T-cell (primary cell): ENCODE measurements at places on chromosomes 1 and 21.
A peak's percentile ranks its signal among the peaks of the same experiment; 100 is the strongest.

GRCh38 chr21:32203877-32204480, 74.9 kb downstream of the MIS18A start:
- no peak overlapping the region for H3K27ac ChIP-seq
- peaks cover 3% of the 10 kb centered on the region for H3K27me3 ChIP-seq
- no peak overlapping the region for H3K4me3 ChIP-seq
- no peaks in the 10 kb centered on the region for H3K36me3 ChIP-seq
- no peak for DNase-seq
- H3K4me1 ChIP-seq: no peaks in the 10 kb centered on the region

- H3K27ac ChIP-seq: no peak overlapping the region
- H3K4me1 ChIP-seq: peaks cover 55% of the 10 kb centered on the region
- no peak for DNase-seq
- no peaks in the 10 kb centered on the region for H3K36me3 ChIP-seq
Measured at GRCh38 chr1:31961536-31961935, 23.4 kb upstream of the PTP4A2 start.

DNA sequence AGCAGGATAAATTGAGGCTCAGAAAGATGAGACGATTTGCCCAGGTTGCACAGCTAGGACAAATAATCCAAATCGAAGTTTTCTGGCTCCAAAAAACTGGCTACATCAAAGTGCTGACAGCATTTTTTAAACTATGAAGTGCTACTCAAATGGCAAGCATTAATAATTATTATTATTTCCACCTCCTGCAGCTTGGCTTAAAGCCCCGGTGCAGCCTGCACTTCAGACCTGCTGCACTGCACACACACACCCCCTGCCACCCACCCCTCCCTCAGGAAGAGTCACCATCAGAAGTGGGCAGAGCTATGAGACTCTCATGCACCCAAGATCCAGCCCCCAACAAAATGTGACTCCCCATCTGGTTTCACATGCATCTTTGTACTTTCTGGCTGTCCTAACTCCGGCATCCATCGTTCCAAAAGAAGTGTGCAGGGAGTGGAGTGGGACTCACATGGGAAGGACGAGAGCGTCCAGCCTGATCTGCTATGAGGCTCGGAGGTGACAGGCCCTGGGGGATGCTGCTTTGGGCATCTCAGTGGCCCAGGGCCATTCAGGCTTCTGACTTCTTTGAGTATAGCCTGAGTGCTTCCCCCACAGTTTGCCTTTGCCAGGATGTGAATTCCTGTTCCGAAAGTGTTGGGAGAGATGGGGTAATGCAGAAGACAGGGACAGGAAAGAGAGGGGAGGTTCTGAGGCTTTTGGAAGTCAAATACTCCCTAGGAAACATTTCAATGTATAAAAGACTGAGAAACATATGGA, 65.0 kb upstream of the FAM20B start:
- H3K27me3 ChIP-seq: peaks cover 5% of the 10 kb centered on the region
- no peak overlapping the region for H3K4me3 ChIP-seq
- H3K36me3 ChIP-seq: no peaks in the 10 kb centered on the region
- no peaks in the 10 kb centered on the region for H3K4me1 ChIP-seq
- no peak for DNase-seq
- H3K27ac ChIP-seq: no peak overlapping the region

DNA sequence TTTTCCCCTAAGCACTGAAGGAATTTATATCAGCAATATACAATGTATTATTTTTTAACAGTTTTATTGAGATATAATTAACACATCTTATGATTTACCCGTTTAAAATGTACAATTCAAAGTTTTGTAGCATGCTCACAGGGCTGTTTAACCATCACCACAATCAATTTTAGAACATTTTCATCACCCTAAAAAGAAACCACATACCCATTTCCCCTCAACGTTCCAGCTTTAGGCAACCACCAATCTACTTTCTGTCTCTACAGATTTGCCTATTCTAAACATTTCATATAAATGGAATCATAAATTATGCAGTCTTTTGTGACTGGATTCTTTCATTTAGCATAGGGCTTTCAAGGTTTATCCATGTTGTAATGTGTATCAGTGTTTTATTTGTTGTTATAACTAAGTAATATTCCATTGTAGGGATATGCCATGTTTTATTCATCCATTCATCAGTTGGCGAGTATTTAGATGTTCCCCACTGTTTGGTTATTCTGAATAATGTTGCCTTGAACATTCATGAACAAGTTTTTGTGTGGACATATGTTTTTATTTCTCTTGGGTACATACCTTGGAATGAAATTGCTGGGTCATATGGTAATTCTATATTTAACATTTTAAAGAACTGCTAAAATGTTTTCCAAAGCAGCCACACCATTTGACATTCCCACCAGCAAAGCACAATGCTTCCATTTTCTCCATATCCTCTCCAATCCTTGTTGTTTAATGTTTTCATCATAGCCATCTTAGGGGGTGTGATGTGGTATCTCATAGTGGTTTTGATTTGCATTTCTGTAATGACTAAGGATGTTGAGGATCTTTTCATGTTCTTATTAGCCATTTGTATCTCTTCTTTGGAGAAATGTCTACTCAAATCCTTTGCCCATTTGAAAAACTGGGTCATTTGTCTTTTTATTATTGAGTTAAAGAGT, 188.5 kb downstream of the TM2D1 start:
- H3K36me3 ChIP-seq: no peaks in the 10 kb centered on the region
- no peak overlapping the region for H3K4me3 ChIP-seq
- H3K4me1 ChIP-seq: no peaks in the 10 kb centered on the region
- no peak overlapping the region for H3K27ac ChIP-seq

DNA sequence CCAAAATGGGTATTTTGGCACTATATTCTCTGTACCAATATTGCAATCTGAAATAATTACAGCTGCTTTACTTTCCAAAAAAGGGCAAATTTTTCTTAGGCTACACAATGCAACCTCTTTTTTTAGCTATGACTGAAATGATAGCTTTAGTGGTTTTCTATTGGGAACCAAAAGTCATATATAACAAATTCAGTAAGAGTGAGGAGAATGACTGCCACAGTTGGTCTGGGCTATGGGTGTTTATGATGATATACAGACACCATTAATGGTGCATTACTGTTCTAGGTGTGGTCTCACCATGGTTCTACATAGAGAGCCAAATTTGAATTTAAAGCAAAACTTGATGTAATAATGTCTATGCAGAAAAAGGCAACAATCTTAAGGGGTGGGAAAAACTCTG, 72.3 kb upstream of the PTBP2 start:
- H3K36me3 ChIP-seq: no peaks in the 10 kb centered on the region
- H3K4me3 ChIP-seq: no peak overlapping the region

DNA sequence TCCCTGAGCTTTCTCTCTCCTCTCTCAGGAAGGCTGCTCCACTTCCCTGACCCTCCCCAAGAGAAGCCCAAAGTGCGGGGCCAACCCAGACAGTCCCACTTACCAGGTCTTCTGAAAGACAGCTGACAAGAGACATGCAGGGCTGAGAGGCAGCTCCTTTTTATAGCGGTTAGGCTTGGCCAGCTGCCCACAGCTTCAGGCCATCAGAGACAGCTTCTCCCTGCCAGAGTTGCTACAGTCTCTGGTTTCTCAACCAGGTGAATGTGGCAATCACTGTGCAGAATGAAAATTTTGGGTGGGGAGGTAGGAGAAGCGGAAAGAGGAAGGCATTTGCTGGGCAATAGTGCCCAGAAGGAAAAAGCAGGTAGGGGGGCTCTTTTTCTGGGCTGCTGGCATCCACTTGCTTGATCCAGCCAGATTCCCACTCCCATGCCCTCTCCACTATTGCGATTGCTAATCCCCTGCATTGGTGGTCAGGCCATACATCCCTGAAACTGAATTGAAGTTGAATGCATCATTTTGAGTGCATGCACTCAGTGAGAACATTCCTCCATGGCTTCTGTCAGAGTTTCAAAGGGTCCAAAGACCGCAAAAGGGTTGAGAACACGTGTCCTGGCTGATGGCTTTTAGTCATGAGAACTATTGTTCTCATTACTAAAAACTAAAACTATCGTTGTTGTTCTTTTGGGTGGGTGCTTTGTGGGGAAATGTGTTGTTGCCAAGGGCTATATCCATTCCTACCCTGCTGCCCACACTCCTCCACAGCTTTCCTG, at the start of gene S100A8:
Gene S100A8, minus strand, starts transcription at position 136 of the 773 bp plus-strand sequence. CDS start 538 bp downstream, outside the sequence.
- no peaks in the 10 kb centered on the region for H3K4me1 ChIP-seq
- H3K27me3 ChIP-seq: no peaks in the 10 kb centered on the region
- H3K27ac ChIP-seq: no peak within 1 kb of the TSS
- no peak for DNase-seq

DNA sequence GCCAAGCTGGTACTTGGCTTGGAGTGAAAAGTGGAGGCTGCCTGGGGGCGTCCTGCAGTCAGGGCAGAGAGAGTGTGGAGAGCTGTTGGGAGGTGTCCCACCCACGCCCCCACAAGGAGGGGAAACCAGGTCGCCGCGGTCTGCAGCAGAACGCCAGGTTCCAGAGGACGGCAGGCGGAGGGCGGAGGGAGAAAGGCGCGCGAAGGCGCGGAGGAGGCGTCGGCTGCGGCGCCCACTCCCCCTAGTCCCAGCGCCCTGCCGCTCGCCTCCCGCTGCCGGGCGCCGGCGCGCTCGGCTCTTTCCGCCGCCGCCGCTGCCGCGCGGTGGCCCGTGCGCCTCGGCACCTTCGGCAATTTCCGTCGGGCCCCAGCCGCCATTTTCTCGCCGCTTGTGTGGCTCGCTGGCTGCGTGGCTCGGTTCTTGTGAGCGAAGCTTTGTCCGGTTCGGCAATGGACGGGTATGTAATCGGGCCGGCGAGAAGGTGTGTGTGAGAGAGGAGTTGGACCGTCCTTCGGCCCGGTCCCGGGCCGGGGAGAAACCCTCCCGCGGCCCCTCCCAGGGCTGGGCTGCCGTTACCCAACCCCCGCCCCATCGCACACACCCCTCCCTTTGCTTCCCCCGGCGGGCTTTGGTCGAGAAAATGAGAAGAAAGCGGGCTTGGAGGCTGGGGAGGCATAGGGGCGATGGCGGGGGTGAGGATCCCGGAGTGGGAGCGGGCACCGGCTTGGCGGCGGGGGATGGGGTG, at the start of gene PTBP2:
Gene PTBP2, plus strand, starts transcription at position 369 of the 745 bp plus-strand sequence. Its CDS starts 81 bp downstream, at position 450.
- DNase-seq: peak; percentile 79
- no peaks in the 10 kb centered on the region for H3K27me3 ChIP-seq
- peaks cover 9% of the 10 kb centered on the region for H3K4me1 ChIP-seq
- peak within 1 kb of the TSS; percentile 91 for H3K4me3 ChIP-seq
- H3K27ac ChIP-seq: peak within 1 kb of the TSS; percentile 88

GRCh38 chr1:25549273-25550154, 6.1 kb downstream of the LDLRAP1 start:
- peak; percentile 59 for DNase-seq
- no peaks in the 10 kb centered on the region for H3K27me3 ChIP-seq
- peaks cover 11% of the 10 kb centered on the region for H3K36me3 ChIP-seq

DNA sequence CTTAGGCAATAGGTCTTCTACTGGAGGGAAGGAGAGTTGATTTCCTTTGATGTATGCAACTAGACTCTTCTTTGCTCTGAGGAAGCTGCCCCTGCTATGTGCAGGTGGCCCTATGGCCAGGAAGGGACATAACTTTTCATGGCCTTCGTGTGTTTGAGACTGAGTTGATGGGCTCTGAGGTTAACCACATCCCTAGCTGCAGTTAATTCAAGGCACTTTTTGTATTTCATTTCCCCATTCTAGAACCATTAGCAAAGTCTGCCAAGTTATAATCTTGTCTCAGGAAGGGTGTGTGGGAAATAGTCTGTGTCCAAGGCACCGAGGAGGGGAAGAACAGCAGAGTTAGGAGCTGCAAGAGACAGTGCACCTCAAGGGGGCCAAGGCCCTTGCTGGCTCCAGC, 2.5 kb downstream of the FCRL4 start:
- H3K36me3 ChIP-seq: no peaks in the 10 kb centered on the region
- no peak for DNase-seq
- peaks cover 8% of the 10 kb centered on the region for H3K27me3 ChIP-seq

- H3K27ac ChIP-seq: no peak overlapping the region
- no peaks in the 10 kb centered on the region for H3K4me1 ChIP-seq
- no peak overlapping the region for H3K4me3 ChIP-seq
Measured at GRCh38 chr1:169217636-169218035, 111.1 kb downstream of the ATP1B1 start.

- no peak overlapping the region for H3K4me3 ChIP-seq
- no peak for DNase-seq
- H3K27me3 ChIP-seq: peaks cover 74% of the 10 kb centered on the region
- no peak overlapping the region for H3K27ac ChIP-seq
Measured at GRCh38 chr1:903305-903704, 20.4 kb upstream of the SAMD11 start.

GRCh38 chr21:27423038-27423437, 456.1 kb upstream of the ADAMTS5 start:
- no peak overlapping the region for H3K27ac ChIP-seq
- no peak for DNase-seq
- H3K4me1 ChIP-seq: no peaks in the 10 kb centered on the region
- H3K4me3 ChIP-seq: no peak overlapping the region

DNA sequence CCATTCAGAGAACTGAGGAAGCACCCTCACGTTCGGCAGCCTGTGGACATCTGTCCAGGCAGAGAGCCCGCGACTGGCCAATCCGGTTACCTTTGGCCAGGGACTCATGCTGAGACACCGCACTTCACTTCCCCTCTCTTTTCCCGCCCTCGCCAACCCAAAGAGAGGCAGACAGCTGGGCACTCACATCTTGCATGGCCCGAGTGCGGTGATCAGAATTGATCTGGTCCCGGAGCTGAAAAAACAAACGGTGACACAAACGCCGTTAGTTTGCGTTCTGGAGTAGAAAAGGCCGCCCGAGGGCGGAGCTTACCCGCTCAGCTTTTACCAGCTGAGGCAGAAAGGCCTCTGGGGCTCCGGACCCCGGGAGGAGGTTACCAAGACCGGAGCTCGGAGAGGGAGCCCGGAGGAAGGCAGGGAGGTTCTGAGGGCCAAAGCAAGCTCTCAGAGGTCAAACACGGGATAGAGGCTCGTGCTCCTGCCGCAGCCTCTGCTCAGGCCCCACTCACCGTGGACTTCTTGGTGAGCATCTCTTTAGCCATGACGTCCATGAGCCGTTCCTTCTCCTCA, 376 bp downstream of the SF3A3 start:
- DNase-seq: peak; percentile 25
- peaks cover 2% of the 10 kb centered on the region for H3K4me1 ChIP-seq
- H3K27me3 ChIP-seq: no peaks in the 10 kb centered on the region
- peak overlapping the region; percentile 87 for H3K4me3 ChIP-seq
- H3K27ac ChIP-seq: peak overlapping the region; percentile 35
- H3K36me3 ChIP-seq: peaks cover 30% of the 10 kb centered on the region

DNA sequence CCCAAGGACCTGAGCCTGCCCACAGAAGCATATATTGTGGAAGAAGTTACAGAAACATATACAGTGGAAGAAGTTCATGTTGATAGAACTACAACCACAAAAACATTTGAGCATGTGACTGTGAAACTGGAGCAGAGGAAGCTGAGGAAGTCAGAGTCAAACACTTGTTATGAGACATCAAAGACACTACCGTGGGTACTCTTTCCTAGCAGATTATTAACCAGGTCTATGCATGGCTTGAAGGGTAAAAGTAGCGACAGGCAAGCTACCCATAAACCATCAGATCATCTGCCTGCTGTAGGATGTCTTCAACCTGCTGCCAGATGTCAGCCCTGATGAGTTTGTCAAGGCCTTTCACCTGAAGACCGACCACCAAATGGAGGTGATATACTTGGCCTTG, 35.8 kb downstream of the IVNS1ABP start:
- no peaks in the 10 kb centered on the region for H3K36me3 ChIP-seq
- DNase-seq: peak; percentile 40
- H3K27me3 ChIP-seq: no peaks in the 10 kb centered on the region
- H3K27ac ChIP-seq: peak overlapping the region; percentile 75

- DNase-seq: no peak
- no peak overlapping the region for H3K27ac ChIP-seq
- H3K4me3 ChIP-seq: no peak overlapping the region
- no peaks in the 10 kb centered on the region for H3K4me1 ChIP-seq
Measured at GRCh38 chr1:113415310-113416070, 25.2 kb downstream of the MAGI3 start.

- no peaks in the 10 kb centered on the region for H3K4me1 ChIP-seq
- H3K27me3 ChIP-seq: no peaks in the 10 kb centered on the region
- DNase-seq: no peak
- no peak overlapping the region for H3K4me3 ChIP-seq
Measured at GRCh38 chr21:35297665-35298064, 248.6 kb upstream of the RUNX1 start.
